ENCODE measurements at places on chromosomes 5 and 9.

DNA sequence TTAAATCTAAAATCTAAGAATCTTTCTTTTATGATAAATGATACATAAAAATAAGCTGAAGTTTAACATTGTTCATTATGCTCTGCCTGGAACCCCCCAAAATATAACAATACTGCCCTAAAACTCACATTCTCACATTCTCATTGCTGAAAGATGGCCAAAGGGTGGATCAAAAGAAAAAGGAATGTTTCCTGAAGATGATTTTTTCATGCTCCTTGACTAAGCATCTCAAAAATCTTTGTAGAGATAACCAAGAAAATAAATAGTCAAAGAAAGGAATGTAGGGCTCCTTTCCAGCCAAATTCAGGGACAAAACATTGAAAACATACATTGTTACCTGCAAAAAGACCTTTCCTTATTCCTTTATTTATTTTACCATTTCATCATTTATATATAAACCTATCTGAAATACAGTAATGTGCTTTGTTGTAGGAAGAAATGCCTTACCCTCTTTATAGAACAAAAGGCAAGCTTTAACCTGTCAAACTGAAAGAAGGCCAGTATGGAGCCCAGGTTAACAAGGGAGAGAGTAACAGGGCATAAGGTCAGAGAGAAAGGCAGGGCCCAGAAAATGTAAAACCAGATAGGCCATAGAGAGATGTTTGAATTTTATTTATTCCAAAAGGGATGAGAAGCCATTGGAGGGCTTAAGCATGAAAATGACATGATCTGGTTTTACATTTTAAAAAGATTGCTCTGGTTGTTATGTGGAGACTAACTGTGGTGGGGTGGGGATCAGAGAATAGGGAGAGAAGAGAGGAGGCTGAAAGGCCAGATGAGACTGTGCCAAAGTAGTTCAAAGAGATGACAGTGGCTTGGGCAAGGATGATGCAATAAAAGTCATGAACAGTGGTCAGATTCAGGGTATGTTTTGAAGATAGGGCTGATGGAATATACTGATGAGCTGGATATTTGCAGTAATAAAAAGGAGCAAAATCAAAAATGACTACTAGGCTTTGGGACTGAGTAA is 37.3 kb upstream of the CDK5RAP2 start:
- peak; percentile 56 for DNase-seq

DNA sequence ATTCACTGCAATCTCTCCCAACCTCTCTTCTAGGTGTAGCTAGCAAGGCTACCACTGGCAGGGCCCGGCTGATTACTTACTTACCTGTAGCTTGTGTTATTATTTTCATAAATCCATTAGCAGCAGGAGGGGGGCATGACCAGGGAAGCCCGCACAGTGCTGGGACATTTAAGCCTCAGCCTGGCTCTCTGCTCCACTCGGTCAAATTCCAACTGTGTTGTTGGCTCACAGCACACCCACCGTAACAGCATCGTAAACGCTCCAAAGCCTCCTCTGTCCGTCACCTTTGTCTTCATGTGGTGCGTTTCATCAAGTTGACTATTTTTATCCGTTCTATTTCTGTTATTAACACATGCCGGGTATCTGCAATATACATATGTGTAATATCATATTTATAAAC is 264.7 kb downstream of the NSG2 start:
- no peak for DNase-seq

DNA sequence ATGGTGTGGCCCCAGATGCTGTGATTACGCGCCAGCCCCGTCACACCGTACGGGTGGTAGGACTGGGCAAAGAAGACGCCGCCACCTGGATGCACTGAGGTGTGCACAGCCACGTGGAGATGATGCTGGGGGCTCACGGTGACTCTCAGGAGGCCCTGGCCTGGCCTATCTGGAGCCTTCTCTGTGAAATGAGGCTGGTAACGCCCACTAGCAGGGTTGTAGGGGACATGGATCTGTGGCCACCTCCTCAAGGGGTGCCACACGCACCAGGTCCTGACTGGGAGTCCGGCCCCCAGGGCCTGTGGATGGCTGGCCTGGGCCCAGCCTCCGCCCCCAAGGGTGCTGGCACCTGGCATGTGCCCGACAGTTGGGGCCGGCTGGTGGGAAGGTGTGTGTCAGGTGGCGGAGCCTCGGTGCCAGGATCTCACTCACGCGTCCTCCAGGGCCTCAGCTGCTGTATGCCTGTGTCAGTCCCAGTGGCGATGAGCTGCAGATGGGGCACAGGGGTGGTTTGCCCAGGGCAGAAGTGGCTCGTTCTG is 32.4 kb downstream of the NEK6 start:
- no peak for DNase-seq

DNA sequence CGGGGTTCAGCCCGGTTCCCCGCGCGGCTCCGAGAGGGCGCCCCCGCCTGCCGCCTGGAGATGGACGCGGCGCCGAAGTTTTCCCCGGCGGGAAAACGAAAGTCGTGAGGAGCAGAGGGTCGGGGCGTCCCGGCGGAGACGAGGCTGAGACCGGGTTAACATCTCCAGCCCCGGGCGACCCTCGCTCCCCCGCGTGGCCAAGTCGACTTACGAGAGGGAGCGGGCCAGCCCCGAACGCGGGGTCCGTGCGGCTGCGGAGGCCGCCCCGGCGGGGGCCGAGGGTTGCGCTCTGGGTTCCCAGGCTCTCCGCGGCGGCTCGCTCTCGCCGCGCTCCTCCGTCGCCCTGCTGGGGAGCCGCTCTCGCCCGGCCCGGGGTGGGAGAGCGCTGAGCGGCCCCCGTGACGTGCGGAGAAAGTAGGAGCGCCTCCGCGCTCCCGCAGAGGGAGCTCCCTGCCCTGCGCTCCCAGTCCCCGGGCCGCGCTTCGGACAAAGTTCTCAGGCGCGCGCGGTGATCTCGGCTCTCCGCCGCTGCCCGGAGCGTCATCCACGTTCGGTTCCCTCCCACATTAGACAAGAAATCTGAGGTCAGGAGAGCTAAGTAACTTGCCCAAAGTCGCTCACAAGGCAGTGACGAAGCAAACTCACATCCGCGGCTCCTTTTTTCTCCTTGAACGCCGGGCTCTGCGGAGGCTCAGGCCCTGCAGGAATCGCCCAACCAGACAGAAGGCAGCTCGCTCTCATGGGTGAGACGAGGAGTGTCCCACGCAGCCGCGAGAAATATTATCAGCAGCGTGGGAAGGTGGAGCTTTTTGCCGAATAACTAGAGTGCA is 1.2 kb upstream of the GCNT4 start:
- DNase-seq: peak; percentile 89

- DNase-seq: peak; percentile 67
Measured at GRCh38 chr9:127714951-127715469, 453 bp downstream of the PTRH1 start.

- peak; percentile 95 for DNase-seq
Measured at GRCh38 chr9:96139592-96140295, 162.2 kb downstream of the HSD17B3 start.

Measured in adipocyte (in vitro differentiated cells).